ENCODE measurements at places on chromosomes 4 and X.

DNA sequence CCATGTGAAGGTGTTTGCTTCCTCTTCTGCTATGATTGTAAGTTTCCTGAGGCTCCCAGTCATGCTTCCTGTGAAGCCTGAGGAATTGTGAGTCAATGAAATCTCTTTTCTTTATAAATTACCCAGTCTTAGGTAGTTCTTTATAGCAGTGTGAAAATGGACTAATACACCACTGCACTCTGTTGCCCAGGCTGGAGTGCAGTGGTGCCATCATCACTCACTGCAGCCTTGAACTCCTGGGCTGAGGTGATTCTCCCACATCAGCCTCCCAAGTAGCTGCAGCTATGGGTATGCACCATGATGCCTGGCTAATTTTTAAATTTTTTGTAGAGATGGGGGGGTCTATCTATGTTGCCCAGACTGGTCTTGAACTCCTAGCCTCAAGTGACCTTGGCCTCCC is 15.8 kb upstream of the IGFBP7 start:
- no peak for DNase-seq

DNA sequence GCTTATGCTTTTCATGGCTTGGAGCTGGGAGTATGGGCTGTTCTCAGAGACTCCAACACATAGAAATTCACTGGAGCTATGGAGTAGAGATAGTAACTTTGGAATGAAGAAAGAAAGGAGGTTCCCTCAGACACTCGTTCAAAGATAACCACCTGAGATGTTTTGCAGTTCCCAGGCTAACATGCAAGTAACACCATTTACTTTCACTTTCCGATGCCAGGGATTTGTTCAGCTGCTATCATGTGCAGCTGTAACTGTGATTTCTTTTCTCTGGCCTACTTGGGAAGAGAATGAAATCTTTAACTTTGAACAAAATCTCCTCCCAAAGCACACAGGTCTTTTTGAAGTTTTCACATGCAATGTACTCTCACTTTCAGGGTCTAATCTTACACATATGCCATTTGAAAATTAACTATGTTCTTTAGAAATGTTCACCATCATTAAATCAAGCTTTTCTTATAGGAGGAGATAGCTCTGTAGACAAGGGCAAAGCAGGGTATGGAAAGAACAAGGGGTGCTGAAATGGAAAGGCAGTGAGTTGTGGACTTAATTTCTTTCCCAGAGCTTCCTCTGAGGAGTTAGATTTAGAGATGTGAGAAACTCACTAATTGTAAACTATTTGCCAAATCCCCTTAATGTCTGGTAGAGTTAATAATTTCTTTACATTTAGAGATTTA is 514.3 kb downstream of the PDHA2 start:
- no peak for DNase-seq

GRCh38 chrX:48468693-48469691 is 1.1 kb downstream of the SLC38A5 start:
- DNase-seq: no peak

- DNase-seq: no peak
Observed at GRCh38 chr4:76339364-76339763, 32.8 kb downstream of the STBD1 start.

GRCh38 chrX:155893521-155893920 is 12.4 kb downstream of the VAMP7 start:
- no peak for DNase-seq

DNA sequence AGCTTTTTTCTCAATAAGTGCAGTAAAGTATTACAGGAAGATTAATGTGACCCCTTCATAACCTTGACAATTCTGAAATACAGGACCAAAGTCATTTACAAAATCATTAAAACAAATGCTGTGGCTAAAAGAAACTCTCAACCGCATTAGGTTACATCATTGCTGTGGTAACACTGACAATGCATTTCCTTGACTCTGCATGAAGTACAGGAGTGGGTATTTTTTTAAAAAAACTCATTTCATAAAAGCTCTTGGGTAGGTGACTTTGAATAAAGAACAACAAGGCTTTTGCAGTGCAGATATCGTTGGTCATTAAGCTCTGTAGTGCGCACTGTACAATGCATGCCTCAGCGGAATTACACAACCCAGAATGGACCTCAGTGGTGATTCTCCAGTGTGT is 23.4 kb upstream of the XK start:
- DNase-seq: no peak

GRCh38 chrX:47751670-47752069 is 85.0 kb upstream of the ZNF81 start:
- DNase-seq: peak; percentile 9

- no peak for DNase-seq
Observed at GRCh38 chr4:42632653-42633382, 24.1 kb downstream of the ATP8A1 start.

DNA sequence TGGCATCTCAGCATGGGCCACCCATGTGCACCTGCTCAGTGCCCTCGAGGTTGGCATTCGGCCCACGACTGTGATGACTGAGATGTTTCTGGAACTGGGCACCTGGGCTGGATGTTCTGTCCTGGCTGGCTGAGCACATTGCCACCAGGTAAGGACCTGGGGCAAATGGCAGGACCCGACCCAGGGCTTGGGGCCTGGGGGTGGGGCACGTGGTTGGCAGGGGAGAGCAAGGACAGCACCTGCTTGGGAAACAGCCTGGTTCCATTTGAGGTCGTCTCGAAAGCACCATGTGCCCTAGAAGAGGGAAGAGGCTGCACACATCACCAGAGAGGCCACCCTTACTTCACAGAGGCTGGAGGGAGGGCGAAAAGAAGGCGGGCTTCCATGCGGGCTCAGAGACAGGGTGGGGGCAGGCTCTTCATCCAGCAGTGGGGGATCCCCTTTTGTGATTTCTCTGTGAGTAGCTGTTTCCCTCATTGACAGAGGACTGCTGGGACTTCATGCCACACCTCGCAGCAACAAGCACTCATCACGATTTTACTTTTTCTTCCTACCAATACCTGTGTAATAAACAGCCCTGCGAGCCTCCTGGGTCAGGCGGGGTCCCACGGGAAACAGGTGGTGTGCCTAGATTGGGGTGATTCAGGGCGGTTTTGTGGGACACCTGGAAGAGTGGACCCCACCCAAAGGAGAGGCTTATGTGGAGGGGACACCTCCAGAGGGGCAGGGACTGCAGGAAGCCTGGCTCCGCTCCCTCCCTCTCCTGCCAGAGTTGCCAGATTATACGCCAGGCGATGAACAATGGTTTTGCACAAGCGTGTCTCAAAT is 12.0 kb downstream of the TMEM187 start:
- DNase-seq: no peak

DNA sequence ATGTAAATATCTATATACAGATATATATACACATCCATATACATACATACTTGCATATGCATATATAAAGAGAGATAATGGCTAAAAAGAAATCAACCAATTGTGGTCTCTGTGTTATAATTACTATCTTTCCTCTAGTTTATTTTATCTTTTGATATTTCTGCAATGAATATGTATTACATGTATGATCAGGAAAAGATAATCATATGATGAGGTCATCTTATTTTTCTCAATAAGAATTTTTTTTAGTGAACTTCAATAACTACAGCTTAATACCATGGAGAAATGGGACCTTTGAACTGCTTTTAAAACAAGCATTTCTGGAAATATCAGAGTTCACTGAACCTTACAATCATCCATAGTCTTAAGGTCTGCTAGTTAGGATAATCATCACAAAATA is 158.0 kb downstream of the HNRNPD start:
- no peak for DNase-seq

GRCh38 chrX:67523932-67524331 is 19.9 kb upstream of the AR start:
- no peak for DNase-seq

- peak; percentile 43 for DNase-seq
Observed at GRCh38 chr4:152594978-152595925, 59.4 kb upstream of the FBXW7 start.

DNA sequence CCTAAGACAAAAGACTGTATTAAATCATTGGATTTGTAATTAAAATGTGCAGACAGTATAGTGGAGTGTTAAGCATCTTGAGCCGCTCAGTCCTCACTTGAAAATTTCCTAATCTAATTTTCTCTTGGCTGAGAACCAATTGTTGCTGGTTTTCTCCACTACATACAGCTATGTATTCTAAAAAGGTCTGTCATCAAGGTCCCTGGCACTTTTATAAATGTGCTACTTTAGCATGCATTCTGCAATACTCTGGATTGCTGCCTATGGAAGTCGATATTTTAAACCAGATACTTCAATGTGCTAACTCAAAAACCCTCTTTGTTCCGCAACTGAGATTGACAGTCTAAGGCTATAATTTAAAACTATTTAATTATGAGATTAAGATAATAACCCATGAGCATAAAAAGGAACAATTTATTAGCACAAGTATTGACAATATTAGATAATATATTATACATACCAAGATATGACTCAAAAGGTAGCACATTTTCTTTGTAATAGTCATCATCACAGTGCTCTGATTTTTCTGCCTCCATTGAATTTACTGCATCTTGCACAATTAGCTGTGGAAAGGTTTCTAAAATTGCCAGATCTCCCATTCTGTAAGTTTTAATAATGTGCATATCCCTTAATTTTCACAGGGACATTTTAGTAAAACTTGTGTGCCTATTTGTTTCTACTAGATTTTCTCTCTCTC is 815.1 kb downstream of the ADGRL3 start:
- DNase-seq: no peak

DNA sequence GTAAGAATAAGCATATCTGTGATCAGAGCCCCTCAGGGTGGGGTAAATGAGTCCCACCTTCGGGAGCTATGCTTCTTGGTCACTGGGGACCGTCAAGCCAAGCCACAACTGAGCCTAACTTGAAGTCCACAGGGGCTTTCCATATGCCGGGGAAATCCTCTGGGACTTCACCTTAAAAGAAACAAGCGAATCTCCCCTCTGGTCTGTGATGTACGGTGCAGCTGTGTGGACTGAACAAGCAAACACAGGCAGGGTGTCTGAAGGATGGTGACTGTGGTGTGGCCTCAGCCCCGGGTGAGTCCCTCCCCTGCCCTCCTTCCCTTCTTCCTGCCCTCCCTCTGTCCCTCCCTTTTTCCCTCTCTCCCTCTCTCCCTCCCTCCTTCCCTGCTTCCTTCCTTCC is 29.7 kb upstream of the PPP2R2C start:
- no peak for DNase-seq
